Hematopoietic multipotent progenitor cell treated with erythropoietin and hydrocortisone succinate and interleukin-3 and kit ligand, for 15 days (in vitro differentiated cells): ENCODE measurements at places on chromosomes 16 and 17.

DNA sequence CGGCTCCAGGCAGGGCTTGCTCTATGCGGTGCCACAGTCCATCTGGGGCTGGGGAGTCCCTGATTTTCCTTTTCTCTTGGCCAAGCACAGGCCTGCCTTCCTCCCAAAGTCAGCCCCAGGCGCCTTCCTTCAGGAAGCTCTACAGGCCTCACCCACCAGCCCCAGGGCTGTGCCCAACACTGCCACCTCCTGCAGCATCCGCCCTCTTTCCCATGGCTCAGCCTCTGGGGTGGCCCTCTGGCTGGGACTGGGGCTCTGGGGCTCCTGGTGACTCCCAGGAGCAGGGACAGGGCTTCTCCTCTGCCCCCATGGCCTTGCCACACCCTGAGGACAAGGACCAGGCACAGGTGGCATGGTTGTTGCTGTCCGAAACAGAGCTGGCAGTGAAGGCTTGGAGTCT lies 817 bp downstream of the ITGB4 start:
- no peak for DNase-seq

GRCh38 chr17:45277216-45277849 lies 15.4 kb upstream of the SPATA32 start:
- DNase-seq, result peak; percentile 98

DNA sequence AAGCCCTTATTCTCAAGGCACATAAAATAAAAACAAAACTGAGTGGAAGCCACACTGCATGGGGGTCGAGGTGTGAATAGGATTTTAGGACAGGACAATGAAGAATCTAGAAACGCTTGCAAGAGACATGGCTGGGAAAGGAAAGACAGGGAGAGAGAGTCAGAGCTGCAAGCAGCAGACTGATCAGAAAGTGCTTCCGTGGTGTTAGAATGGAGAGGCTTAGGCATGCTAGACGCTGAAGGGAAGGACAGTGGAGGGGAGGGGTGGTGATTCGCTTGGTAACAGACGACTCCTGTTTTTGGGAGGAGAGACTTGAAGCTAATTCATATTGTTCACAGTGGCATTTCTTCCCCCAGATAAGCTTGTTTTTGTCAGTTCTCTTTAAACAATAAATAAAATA lies 173.5 kb downstream of the AIPL1 start:
- DNase-seq, result no peak

DNA sequence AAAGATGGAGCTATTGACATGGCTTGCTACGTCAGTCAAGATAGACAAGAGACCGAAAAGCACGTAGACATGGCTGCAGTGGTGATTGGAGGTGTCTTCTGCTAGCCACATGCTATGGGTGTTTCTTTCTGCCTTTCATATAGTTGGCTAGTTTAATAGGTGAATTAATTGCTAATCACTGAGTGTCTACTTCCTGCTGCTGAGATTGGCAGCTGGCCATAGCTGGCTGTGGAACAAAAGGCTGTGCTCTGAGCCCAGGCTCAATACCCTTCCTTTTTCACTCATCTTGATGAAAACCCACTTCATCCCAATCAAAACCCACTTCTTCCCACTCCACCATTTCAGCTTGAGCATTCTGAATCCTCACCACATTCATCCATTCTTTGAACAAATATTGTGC lies 221.4 kb upstream of the MAF start:
- no peak for DNase-seq

GRCh38 chr17:70050931-70051330 lies 24.1 kb upstream of the KCNJ16 start:
- DNase-seq, result no peak

DNA sequence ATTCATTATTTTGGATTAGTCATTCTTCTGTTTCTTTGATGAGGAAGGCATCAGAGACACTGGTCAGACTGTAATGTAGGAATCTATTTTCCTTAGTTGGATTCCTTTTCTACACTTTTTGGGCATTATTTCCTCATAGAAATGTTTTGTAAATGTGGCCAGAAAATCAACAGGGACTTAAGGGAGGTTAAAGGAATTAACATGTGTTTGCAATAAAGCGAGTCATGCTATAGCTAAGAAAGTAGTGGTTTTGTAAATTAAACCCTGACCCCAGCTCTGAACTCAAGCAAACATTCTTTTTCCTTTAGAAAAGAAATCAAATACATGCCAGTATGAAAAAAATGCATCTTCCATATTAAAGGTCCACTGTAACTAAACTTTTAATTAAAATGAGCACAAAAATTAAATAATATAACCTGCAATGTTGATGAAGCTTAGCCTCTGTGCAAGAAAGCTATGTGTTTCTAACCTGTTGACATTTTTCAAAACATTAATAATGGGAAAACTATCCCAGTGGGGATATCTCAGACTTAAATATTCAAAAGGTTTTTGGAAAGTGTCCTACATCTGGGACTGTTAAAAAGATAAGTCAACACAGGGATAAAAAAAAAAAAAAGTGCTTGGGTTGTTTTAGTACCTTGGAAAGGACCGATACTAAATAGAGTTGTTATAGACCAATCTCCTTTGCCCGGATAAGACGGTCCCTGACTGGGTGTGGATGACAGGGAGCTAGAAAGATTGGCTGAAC lies 428.0 kb downstream of the CA10 start:
- DNase-seq, result no peak

GRCh38 chr16:82761236-82761635 lies 134.5 kb downstream of the CDH13 start:
- no peak for DNase-seq

DNA sequence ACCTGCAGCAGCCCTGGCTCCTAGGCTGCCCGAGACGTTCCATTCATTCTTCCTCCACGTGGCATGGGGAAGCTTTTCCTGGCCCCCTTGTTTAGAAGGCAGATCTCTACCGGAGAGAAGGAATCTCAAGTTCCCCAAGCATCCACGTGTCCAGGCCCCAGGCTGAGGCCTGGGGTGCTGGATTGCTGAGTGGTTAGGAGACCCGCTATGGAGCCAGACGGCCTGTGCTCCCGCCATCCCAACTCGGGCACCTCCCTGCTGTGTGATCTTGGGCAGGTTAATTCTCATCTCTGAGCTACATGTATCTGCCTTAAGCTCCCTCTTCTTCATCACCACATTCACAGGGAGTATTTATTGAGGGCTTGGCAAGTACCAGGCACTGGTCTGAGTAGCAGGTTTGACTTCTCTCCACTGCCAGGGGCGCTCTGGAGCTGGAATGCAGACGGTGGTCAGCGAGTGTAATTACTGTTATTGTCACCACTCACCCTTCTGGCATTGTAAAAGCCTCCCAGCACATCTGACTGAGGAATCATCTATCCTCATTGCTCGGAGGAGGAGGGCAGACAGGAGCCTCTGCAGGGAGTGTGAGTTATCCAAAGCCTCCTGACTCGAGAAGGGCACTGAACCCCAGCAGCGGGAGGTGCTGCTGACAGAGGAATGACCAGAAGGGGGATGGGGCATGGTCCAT lies 1.1 kb upstream of the ADGRG1 start:
- no peak for DNase-seq

DNA sequence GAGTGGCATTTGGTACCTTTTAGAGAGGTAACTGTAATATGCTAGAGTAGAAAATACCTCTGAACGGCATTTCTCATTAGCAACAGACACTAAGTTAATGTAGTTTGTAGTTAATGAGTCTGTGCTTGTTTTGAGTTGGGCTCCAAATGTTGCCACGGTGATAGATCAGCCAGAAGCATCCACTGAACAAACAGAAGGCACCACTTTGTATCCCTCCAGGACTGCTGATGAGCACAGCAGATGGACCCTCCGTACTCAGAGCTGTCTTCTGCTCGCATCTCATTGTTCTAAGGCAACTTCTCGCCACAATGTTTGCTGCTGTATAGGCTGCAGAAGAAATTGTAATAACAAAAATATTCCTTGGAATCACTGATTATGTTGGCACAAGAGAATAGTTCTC lies 56.1 kb downstream of the TNRC6C start:
- no peak for DNase-seq

GRCh38 chr16:17628983-17629382 lies 158.2 kb upstream of the XYLT1 start:
- DNase-seq, result no peak

GRCh38 chr16:31382485-31383161 lies 10.5 kb upstream of the ITGAD start:
- DNase-seq, result peak; percentile 12

DNA sequence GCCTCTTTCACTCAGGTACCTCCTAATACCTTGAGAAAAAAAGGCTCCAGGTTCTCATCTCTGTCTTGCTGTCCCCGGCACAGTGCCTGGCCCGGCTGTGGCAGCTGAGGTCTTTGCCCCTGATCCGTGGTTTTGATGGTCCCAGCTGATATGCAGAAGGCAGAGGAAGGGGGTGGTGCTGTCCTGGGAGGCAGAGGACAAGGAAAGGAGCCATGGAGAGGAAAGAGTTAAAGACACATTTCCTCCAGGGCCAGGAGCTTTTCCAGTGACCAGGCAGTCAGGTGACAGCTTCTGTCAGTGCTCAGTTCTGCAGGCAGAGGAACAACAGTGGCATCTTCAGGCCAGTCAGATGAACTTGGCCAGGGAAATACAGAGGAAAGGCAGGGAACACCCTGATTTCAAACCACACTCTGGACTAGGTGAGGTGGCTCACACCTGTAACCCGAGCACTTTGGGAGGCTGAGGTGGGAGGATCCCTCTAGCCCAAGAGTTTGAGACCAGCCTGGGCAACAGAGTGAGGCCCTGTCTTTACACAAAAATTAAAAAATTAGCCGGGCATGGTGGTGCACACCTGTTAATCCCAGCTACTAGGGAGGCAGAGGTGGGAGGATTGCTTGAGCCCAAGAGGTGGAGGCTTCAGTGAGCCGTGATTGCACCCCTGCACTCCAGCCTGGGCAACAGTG lies 3.3 kb upstream of the COG1 start:
- DNase-seq, result no peak

DNA sequence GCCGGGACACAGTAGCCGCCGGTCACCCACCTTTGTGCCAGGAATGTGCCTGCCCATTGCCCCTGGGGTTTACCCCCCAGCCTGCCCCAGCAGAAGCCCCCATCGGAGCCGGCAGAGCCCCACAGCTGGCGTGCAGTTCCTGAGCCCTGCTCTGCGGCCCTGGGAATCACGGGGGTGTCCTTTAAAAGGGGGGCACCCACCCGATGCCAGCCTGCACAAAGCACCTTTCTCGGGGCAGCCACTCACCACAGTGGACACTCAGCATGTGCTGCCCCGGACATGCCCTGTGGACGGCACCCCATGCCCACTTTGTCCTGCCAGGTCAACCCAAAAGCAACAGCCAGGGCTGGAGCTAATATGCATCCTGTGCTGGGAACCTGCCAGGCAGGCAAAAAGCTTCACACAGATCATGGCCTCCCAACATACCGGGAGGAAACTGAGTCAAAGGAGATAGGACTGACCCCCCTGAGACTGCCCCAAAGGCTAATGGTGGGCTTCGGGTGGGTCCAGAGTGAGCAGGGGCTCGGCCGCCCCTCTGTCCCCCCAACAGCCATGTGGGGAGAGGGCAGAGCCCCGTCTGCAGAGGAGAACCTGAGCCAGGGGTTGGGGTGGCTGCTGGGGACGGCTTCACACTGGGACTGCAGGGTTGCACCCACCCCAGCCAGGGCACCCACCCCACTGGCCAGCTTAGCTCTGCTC lies 45.8 kb upstream of the ZC3H18 start:
- DNase-seq, result no peak

- DNase-seq, result no peak
These were observed 8.9 kb upstream of the DDX19A start for GRCh38 chr16:70337814-70338213.

DNA sequence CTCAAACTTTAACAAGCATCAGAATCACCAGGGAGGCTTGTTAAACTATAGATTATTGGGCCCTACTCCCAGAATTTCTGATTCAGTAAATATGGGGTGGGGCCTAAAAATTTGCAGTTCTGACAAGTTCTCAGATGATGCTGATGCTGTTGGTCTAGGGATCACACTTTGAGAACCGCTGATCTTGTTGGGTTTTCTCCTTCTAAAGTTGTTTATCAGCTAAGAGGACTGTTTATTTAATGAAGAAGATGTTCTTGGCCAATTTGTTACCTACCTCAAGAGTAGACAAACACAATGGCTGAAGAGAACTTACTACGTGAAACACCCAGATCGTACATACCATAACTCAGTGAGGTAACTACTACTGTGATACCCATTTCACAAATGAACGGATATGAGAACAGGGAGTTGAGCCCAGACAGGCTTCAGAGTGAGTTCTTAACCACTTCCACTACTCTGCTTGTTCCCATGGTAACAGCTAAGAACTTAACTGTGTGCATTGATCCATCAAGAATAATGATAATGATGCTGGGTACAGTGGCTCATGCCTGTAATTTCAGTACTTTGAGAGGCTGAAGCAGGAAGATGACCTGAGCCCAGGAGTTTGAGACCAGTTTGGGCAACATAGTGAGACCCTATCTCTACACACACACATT lies 85.3 kb upstream of the NSRP1 start:
- no peak for DNase-seq

- no peak for DNase-seq
These were observed 10.8 kb downstream of the CSNK2A2 start for GRCh38 chr16:58187092-58187491.

DNA sequence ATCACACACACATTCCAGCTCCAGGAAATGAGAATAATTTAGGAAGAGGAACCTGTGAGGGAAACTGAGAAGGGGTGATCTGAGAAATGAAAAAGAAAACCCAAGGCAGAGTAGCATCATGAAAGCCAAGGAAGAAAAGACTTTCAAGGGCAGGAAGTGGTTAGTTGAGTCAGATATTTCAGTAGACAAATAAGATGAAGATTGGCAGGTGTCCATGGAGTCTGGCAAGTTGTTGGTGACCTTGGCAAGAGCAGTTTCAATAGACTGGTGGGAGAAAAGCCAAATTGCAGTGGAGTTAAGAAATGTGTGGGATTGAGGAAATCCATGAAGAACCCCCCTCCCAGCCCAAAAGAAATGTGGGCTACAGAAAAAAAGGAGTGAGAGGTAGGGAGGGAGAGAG lies 10.7 kb downstream of the GNAO1 start:
- no peak for DNase-seq
